Muscle of back (tissue), 13 donors: ENCODE measurements at places on chromosomes 6 and 20.

GRCh38 chr6:75463061-75463460 is 30.5 kb downstream of the FILIP1 start:
- no peak for DNase-seq

GRCh38 chr20:3312940-3313682 is 74.1 kb upstream of the SLC4A11 start:
- DNase-seq: no peak

DNA sequence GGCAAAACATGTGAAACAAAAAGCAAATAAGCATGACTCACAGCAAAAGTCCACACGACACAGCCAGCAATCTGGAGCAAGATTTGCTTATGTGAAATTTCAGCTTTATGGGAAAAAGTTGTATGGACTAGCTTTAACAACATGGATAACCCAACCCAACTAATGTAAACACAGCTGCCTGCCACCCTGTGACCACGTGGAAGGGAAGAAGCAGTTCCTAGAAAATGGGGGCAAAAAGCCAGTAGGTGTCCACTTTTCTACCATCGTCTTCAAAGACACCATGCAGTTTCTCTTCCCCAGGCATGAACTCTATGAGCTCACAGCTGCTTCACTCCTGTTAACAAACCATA is 425.4 kb upstream of the RNF217 start:
- no peak for DNase-seq

DNA sequence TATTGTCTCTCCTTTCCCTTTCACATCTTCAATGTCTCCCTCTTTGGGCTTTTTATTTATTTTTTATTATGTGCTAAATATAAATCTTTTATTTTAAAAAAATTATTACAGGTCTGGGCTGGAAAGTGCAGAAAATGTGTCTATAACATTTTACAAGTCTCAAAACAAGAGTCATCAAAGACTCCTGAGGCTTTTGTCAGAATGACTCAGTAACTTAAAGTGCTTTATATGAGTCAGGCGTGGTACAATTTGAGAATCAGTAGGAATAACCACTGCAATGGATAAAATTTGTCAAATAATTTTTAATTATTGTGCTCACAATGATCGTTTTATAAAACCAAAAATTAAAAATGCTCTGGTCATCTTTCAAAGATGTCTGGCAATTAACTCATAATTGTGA is 193.9 kb downstream of the MMUT start:
- DNase-seq: no peak

- DNase-seq: no peak
These were observed 600 bp upstream of the SYNJ2 start for GRCh38 chr6:157981132-157981394.

GRCh38 chr20:19354950-19355349 is 142.5 kb downstream of the SLC24A3 start:
- no peak for DNase-seq

GRCh38 chr6:155387481-155387880 is 68.2 kb downstream of the NOX3 start:
- DNase-seq: no peak

- no peak for DNase-seq
These were observed 17.9 kb downstream of the SOX4 start for GRCh38 chr6:21611485-21611884.

DNA sequence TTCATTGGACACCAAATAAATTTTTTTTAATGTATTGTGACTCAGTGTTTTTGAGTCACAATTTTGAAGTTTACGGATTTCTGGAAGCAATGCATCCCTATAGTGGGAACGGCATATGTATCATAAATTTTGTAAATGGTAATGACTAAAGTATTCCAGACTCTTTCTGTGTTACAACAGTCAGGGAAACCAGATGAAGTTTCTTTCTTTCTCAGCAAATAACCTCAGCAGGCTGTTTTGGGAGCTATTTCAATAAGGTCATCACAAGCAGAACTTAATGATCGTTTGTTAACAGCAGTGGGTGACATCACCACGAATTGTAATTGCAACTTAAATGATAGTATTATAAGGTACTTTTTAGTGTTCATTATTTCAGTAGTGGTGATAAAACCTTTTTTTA is 52.0 kb downstream of the HIVEP1 start:
- peak; percentile 19 for DNase-seq

- DNase-seq: no peak
These were observed 22.9 kb downstream of the FAM110A start for GRCh38 chr20:856361-856775.

DNA sequence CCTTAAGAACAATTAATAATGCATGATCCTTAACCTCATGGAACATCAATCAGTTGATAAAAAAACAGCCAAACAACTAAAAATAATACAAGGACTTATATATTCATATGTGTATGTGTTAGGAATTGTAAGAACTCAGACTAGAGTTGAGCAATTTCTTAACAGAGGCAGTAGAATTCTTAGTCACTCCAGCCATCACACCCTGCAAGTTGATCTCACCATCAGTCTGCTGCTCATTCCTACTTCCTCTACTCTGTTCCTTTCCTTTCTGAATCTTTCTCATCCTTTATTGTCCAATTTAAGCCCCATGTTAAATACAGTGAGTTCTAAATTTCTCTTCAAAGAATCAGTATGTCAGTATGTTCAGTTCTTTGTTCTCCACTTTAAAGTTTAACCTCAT is 2.6 kb downstream of the ZNF165 start:
- no peak for DNase-seq

GRCh38 chr20:1281279-1282057 is 15.4 kb downstream of the SNPH start:
- no peak for DNase-seq

GRCh38 chr20:22475662-22476061 is 108.7 kb downstream of the FOXA2 start:
- DNase-seq: no peak

GRCh38 chr6:126156973-126157372 is 170.6 kb downstream of the TRMT11 start:
- no peak for DNase-seq

DNA sequence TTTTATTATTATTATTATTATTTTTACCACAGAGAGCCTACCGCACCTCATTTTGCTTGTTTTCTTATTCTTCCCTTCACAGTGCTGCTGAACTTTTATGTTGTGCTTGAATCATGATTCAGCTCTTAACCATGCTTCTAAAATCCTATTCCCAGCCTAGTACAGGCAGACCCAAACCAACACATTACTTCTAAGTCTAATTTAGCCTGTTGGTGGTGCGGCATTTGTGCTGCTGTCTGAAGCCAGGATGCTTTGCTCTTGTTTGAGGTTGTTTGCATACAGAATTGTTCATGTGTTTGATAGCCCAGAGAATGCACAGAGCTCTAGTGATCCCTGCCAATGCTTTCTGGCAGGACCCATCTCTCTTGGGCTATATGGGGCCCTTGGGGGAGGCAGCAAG is 213.5 kb upstream of the KCNG1 start:
- no peak for DNase-seq

GRCh38 chr20:53175135-53175780 is 203.1 kb downstream of the TSHZ2 start:
- no peak for DNase-seq

DNA sequence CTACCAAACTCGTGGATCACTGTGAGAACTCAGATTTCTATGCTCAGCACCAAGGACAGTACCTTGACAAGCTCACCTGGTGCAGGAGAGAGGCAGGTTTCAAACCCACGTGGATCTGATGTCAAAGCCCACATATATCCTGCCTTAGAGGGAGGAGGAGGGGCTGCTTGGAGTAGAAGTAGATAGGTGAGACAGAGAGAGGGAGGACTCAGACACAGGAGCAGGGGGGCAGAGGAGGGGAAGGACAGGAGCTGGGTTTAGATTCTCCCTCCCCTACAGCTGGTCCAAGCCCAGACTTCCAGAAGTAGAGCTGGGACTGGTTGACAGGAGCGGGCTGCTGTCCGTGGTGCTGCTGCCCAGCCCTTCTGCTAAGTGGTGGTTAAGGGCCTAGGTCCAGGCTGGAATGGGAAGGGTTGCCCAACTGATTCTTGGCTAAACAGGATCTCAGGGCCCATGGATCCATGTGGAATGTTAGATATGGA is 77.5 kb downstream of the CDH22 start:
- DNase-seq: peak; percentile 48

GRCh38 chr20:18645851-18646250 is 58.0 kb downstream of the DTD1 start:
- DNase-seq: no peak

DNA sequence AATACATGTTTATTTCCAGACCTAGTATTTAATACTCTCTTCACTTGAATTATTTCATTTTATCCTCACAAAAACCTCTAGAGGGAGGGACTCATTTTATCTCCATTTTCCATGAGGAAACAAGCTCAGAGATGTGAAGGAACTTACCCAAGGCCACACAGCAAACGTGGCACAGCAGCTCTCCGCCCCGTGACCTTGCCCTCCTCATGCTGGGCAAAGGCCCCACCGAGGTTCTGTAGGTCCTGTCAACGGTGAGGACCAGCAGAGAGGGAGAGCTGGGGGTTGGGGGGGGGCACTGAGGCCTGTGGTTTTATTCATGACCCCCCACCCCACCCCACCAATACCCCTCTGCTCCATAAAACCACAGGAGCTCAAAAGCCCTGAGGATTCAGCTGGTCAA is 40.9 kb upstream of the TLDC2 start:
- no peak for DNase-seq

DNA sequence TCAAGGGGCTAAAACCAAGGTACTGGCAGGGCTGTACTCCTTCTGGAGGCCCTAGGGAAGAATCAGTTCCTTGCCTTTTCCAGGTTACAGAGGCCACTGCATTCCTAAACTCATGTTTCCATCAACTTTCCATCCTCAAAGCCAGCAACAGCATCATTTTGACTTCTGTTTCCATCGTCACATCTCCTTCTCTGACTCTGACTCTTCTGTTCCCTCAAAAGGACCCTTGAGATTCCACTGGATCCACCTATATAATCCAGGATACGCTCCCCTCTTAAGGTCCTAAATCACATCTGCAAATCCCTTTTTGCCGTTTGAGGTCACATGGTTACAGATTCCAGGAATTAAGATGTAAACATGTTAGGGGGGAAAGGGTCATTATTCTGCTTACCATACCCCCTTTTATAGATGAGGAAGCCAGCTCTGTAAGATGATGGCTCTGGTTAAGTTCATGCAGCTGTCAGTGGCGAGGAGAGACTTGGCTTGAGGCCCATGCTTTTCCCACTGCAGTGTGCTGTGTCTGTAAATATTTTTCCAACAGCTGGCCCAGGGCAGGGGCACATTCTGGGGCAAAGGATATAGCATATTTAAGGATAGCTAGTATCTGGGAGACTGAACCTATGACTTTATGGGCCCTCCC is 114.6 kb downstream of the TNFRSF21 start:
- DNase-seq: peak; percentile 83
